ENCODE measurements at places on chromosomes 7 and 10.

- DNase-seq = no peak
These were observed 86.6 kb upstream of the MDFIC start for GRCh38 chr7:114835303-114835702.

DNA sequence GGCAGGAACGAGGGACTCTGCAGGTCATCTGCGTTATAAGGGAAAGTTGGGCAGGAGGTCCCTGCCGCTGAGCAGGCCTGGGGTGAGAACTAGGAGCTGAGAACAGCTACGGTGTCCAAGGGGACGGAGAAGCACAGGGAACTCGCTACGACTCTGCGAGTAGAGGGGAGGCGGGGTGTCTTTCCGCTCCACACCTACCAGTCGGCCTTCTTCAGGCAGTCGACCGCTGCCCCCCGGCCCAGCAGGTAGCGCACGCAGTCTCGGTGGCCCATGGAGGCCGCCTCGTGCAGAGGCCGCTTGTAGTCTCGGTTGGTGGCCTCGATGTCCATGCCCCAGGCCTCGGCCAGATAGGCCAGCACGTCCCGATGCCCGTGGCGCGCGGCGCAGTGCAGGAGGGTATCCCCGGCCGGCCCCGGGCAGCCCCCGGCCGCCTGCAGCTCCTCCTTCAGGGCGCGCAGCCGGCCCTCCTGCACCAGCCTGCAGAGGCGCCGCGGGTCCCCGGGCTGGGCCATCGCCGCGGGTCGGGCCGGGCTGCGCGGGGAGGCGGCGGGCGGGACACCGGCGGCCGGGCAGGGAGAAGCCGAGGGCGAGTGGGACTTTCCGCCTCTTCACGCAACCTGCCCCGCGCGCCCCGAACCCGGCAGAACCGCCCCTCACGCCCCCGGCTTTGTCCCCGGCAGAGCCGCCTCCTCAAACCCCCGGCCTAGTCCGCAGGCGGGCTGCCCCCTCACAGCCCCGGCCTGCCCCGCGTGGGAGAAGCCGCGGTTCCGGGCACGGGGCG, 660 bp downstream of the ANKRD16 start:
- DNase-seq = no peak

- DNase-seq = peak; percentile 74
These were observed 25.1 kb downstream of the FAM13C start for GRCh38 chr10:59337201-59337652.

DNA sequence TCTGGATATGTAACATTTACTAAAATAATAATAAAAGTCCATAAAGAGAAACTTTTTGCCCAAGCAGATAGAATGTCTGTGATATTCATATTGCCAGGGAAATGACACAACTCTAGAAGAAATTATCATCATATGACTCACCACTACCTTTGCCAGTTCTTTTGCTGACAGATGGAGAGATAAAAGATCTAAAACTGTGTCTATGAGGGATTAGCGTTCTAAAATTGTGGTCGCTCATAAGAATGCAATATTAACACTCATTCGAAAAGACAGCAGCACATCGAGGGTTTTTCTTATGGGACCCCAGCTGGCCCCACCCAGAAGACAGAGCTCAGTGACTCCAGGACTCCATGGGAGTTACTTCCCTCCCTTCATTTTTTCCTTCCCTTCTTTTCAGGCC, 16.6 kb upstream of the LANCL2 start:
- DNase-seq = no peak

DNA sequence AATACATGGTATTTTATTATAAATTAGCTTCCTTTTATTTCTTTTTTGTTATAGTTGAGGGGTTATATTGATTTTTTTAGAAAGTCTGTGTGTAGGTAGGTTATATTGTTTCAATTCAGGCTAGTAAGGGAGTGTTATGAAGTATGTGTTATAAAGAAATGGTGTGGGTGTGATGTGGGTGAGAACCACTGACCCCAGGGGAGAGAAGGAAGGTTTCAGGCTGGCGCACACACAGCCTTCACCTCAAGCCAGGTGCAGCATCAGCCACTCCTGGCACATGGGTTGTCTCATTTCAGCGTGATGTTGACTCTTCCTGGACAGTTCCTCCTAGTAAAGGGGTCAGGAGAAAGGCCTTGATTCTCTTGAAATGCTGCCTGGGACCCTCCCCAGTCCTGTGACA, 291.3 kb downstream of the POU6F2 start:
- DNase-seq = no peak

DNA sequence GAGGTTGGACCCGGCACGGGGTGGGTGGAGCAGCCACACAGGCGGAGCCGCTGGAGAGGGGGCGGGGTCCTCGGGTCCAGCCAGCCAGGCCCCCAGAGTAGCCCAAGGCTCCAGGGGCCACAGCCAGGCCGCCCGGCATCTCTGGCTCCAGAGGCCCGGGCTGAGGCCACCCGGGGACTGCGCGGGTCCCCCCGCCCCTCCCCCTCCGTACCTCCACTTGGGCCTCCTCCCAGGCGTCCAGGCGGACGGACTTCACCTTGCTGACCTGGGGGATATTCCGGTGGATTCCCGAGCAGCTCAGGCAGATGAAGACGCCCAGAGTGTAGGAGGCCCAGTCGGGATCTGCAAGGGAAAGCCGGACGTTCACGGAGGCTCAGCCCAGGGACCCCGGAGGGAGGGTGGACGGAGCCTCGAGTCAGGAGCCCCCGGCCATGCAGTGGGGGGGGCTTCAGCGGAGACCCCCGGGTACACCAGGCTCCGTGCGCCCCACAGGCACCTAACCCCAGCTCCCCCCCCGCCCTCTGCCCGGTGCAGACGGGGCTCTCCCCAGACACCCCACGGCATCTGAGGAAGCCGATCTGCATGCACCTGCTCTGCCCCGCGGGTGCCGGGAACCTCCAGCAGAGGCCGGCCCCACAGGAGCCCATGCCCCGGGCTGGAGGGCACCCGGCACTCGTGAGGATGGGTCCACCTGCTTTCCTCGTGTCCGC, 19.2 kb downstream of the ADAP1 start:
- DNase-seq = no peak

DNA sequence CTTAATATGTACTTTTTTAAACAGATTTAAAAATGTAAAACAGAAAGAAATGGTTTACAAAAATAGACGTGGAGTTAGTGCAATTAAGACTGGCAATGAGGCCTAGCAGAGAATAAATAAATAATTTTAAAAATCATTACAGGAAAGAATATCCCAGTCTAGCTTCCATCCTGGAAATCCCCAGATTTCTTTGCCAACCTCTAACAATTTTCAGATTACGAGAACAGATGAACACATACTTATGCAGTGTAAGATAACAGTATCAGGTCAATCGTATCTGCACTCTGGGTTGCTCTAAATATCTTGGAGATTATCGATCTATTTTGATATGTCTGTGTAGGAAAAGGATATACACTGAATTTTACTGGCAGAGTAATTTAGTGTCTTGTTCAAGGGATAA, 210.5 kb downstream of the SEMA3A start:
- no peak for DNase-seq

GRCh38 chr7:48090095-48090805, 1.2 kb downstream of the UPP1 start:
- no peak for DNase-seq

- DNase-seq = no peak
These were observed 33.3 kb downstream of the GET4 start for GRCh38 chr7:909358-910329.

- DNase-seq = no peak
These were observed 319.3 kb upstream of the CACNA2D1 start for GRCh38 chr7:82762880-82763279.

GRCh38 chr7:143384148-143384547, 3.0 kb downstream of the ZYX start:
- no peak for DNase-seq

DNA sequence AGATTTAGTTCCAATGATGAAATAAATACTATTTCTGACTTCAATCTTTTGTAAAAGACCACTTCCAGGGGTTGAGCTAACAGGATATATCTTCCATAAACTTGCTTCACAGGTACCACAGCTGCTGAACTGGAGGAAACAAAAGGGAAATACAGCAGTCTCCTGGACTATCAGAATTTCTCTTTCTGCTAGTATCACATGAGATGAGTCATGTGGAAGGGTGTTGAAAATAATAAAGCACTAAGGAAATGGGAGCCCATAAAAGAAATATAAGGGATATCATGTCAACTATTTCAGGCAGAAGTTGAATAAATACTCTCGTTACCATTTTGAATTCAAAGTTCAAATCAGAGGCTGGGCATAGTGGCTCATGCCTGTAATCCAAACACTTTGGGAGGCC, 250.3 kb upstream of the NFE2L3 start:
- DNase-seq = no peak

GRCh38 chr7:129225931-129226572, 1.2 kb downstream of the AHCYL2 start:
- DNase-seq = no peak

DNA sequence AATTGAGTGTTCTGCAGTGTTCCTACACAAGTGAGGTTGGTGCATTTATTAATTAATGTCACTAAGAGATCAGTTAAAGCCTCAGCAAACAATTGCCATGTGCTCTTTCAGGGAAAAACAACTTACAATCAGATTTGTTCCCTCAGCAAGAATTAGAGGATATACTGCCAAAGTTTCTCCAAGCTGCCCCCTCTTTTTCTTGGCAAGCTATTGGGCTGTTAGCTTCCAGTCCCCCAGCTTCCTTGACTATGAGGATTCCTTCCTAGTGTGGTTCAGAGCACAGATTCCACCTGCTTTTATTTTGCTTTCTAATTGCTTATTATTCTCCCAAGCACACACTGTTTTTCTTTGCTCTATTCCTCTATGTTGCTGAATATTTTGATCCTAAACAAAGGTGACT, 112.7 kb downstream of the RBM20 start:
- no peak for DNase-seq

GRCh38 chr7:66859794-66860645, 61.0 kb upstream of the TMEM248 start:
- DNase-seq = no peak

DNA sequence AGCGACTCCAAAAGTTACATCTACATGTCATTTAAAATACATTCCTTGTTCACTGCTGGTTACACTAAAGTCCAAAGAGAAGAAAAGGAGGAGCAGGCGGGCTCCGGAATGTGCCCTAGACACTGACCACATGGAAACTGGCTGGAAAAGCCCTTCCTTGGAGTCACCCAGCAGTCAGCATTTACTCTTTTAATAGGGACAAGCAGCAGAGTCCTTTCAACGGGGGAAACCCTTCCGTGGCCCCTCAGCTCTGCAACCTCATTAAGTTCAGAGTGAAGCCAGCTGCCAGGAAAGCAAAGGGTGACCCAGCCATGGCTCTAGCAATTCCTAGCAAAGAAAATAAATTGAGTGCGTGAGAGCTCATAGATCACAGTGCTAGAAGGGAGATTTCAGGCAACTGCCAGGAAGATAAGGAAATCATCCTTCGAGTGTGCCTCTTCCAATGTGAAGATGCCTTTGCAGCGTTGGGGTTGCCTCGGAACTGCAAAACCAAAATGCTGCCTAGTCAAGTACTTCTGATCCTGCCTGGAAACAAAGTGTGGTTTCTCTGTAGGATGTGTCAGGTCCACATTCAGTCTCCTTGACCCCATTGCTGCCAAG, 101.6 kb downstream of the SORBS1 start:
- no peak for DNase-seq

DNA sequence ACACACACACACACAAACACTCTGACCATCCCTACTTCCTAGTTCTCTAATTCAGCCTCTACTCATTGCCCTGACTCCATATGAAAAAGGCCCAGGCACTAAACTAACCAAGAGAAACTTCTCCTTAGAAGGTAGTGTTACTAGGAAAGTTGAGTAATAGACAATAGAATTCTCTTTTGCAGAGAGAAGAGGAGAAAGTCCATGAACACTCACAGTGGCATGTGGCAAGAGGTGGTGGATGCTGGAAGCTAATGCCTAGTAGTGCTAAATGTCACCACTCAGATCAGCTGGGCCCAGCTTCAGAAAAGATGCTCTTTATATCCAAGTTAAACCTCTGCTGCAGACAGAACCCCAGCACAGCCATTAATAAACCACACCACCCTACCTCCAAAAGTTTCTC, 58.2 kb downstream of the SORBS1 start:
- no peak for DNase-seq

DNA sequence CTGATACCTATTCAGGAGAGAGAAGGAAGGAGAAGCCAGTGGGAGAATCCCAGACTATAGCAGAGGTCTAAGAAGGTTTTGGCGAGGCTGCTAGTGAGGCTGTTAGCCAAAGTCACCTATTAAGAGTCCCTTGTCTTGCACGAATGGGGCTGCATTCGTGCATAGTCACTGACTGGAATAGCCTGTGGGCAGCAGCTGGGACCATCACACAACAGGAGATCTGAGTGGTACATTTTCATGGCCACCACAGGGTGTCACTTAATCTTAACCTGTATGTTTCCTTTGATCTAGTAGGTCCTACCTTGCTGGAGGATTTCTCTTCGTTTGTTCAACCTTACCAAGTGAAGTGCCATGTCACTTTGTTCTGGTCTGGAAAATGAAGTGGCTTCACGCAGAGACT, 319.9 kb downstream of the BMPER start:
- no peak for DNase-seq

DNA sequence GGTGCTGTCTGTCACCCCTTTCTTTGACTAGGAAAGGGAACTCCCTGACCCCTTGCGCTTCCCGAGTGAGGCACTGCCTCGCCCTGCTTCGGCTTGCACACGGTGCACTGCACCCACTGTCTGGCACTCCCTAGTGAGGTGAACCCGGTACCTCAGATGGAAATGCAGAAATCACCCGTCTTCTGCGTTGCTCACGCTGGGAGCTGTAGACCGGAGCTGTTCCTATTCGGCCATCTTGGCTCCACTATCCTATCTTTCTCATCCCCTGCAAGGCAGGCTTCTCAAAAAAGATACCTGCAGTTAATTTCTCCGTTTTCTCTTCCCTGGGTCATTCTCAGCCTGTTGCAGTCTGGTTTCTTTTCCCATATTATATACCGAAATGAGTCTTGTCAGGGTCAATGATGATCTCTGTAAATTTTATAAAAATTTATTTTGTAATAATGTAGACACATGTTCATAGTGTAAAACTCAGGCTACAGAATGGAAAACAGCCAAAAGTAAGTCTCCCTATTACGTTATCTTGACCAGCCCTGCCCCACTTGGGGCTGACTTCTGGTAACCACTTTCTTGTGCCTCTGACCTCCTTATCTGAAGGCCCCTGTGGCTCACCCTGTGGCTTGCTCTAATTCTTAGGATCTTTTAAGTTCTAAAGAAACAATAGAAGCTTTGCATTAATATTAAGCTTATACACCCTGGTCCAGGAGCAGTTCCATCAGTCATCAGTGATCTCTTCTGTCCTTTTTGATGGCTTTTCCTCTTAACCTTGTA, 20.7 kb downstream of the BLVRA start:
- DNase-seq = no peak
